SW480 (cell line): ENCODE measurements at places on chromosomes 6 and 20.

DNA sequence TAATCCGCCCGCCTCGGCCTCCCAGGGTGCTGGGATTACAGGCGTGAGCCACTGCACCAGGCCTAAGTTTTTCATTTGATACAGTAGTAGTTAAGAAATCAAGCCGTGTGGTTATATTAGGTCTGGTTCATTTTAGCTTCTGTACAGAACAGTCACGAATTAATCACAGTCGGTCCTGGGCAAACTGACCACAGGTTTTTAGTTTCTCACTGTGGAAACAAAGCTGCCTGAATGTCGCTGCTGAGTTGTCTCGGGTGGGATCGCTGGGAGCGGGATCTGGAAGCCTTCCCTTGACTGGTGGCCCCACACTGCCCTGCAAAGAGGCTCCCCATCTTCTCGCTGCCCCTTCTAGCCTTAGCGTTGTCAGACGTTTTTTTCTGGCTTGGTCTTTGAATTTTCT lies 18.6 kb downstream of the UCKL1 start:
- DNase-seq = no peak

DNA sequence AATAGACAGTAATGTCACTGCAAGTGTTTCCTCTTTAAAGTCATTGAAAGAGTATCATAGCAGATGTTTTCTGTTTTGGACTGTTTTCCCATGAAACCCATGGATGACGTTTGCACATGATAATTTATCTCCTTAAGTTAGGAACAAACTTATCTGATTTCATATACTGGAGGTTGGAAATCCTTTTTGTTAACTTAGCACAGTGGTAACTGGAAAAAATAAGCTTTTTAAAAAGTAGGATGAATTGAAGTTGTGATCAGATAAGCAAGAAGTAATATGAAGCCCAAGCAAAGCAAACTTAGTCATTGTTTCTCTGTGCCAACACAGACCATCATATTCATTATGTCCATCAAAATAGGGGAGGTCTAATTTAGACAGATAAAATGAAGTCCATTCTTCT lies 61.6 kb downstream of the PLCB4 start:
- DNase-seq = no peak

DNA sequence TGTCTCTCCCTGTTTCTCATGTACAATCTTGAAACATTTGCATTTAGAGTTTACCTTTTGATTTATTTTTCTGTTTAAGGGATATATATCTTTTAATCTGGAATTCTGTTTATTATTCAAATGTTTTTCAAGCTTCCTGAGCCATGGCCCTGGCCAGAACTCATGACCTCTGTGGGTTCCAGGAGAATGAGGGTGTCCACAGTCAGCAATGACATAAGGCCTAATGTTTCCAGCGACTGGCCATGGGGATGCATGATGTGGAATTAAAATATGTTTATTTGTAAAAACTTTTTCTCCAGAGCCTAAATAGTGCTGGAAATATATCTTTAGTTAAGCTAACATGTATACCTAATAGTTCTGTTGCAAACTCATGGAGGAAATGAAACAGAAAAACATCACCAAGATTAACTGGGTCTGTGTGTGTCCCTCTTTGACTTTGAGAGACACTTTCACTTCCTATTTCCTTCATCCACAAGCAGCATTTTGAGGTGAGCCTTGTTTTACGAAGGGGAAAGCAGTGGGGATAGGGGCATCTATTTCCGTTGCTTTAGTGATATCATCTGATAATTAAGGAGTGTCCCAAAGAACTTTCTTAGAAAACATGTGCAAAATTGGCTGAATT lies 87.6 kb downstream of the SMOC2 start:
- no peak for DNase-seq

DNA sequence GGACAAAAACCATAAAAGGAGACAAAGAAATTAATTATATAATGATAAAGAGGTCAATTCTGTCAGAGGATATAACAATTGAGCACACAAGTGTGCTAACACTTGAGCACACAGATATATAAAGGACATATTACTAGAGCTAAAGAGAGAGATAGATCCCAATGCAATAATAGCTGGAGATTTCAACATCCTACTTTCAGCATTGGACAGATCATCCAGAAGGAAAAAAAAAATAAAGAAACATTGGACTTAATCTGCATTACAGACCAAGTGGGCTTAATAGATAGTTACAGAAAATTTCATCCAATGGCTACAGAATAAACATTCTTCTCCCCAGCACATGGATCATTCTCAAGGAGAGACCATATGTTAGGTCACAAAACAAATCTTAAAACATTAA lies 9.9 kb downstream of the VNN1 start:
- no peak for DNase-seq
